ENCODE measurements at places on chromosomes 13 and 19.
A peak's percentile ranks its signal among the peaks of the same experiment; 100 is the strongest.

DNA sequence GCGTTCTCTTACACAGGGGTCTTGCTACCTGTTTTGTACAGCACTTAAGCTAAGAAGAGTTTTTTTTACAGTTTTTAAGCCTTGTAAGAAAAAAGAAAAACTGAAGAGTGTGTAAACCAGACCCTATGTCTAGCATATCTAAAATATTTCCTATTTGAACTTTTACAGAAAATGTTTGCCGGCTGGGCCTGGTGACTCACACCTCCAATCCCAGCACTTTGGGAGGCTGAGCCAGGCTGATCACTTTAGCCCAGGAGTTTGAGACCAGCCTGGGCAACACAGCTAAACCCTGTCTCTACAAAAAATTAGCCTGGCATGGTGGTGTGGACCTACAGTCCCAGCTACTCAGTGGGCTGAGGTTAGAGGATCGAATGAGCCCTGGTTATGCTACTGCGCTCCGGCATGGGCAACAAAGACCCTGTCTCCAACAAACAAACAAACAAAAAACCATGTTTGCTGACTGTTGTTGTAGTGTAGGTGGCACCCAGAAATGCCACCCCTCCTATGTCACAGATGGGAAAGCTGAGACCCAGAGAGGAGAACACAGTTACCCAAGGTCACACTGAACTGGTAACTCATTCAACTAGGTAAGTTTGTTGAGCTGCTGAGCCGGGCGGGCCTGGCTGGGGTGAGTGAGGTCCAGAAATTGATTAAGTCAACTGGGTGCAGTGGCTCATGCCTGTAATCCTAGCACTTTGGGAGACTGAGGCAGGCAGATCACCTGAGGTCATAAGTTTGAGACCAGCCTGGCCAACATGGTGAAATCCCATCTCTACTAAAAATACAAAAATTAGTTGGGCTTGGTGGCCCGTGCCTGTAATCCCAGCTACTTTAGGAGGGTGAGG lies 1.9 kb upstream of the VASP start:
- DNase-seq = no peak

- no peak for DNase-seq
These were observed 12.0 kb downstream of the TGDS start for GRCh38 chr13:94583926-94584325.

GRCh38 chr13:77042566-77043177 lies 15.7 kb upstream of the FBXL3 start:
- no peak for DNase-seq

- DNase-seq = peak; percentile 10
These were observed 49.3 kb upstream of the FREM2 start for GRCh38 chr13:38637576-38637975.

DNA sequence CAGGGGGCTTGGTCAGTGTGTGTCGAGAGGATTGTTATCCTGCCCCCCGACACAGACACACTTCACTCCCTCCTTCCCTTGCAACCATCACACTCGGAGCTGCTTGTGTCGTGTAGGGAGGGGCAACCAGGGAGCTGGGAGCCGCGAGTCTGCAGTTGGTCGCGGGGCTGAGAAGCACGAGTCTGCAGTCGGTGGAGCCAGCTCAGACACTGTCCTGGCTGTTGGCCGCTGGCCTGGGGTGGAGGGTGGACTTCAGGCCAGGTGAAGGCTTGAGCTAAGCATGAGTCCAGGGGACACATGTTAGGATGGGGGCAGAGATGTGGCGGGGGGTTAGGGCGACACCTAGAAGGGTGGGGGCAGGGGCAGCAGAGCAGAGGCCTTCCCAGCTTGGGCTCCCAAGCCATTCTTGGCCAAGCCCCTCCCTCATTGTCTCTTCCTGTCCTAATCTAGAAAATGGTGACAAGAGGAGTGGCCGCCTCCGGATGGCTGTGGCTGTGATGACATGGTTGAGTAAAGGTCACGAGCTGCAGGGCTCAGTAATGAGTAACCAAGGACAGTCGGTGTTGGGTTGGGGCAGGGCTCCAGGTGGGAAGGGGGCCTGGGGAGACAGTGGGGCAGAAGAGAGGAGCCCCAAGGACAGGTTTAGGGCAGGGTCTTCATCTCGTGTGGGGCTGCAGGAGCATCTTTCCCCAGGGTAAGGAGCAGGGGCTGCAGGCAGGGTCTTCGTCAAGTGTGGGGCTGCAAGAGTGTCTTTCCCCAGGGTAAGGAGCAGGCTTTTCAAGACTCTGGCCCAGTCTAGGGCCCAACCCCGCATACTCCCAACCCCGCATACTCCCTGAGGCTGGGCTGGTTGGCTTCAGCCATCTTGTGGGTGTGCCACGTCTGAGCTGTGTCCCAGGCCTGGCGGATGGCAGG lies 8.6 kb downstream of the PPP5C start:
- no peak for DNase-seq

DNA sequence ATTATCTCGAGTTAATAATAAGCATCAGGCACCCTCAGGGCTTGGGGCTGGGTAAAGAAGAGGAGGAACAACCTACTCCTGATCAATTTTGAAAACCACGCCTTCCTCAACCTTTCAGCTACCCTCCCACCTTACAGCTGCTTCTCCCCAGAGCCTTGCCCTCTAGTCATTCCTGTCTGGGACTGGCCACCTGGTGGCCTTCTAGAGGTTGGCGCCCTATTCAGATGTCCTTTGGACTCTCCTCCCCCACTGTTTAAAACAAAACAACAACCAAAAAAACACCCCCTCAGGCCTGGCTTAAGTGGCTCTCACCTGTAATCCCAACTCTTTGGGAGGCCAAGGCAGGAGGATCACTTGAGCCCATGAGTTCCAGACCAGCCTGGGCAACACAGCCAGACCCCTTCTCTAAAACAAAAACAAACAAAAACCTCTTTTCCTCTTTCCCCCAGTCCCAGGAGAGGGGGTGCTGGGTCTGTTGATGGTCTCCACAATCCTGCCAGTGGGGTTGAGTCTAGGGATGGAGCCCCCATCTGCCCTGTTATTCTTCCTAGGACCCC lies 62.3 kb downstream of the CCDC70 start:
- DNase-seq = no peak

- no peak for DNase-seq
These were observed 4.4 kb upstream of the ATP1A3 start for GRCh38 chr19:41998246-41999020.

DNA sequence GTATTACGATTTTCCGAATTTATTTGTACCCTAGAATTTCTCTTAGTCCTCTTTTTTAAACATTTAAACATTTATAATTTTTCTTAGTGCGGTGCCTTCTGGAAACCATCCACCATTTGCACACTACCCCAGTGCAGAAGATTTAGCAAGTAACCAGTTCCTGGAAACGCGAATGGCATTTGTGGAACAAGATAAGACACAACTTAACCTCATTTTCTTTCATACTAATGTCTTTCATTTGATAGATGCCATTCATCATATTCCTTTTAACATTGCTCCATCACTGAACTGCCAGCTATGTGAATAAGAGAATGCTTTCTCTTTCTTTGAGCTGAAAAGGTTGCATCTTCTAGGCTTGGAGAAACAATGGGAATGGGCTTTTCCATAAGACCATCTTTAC lies 6.8 kb downstream of the FRY start:
- DNase-seq = no peak

DNA sequence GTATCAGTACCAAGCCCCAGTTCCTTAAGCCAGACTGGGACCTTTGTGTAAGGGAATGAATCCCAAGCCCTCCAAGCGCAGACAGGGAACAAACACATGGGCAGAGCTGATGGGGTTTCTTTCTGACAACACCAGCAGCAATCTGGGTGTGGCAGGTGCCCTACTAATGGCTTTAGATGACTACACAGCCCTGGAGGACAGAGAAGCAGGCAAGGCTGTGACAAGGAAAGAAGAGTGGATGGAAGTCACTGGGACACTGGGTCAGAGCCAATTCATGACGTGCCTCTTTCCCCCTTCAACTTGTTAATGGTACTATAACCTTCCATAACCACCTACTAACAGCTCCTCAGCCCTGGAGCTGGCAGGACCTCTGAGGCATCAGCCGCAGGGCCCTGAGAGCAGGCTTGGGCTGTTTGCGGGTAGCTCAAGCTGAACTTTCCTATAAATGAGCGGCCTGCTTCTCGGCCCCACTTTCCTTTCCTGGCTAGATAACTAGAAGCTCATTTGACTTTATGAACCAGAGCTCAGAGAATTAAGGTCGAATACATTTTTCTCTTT lies 38.9 kb downstream of the RASL11A start:
- DNase-seq = no peak

DNA sequence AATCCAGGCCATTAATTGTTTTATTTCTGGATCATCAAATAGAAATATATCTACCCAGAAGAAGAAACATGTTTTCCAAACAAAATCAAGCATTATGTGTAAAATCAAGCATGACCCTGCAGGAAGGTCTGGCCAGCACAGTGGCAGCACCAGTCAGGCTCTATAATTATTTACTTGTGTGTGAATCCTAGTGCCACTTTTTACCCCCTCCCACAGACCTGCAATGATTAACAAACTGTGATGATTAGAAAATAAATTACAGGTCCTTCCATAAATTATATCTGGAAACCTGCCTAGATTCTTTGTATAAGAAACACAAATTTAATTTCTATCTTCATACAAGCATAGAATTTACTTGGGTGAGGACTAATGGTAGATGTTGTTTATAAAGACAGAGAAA lies 186.1 kb downstream of the GPC6 start:
- no peak for DNase-seq

- peak; percentile 91 for DNase-seq
These were observed at the start of gene GGN for GRCh38 chr19:38387550-38388348. Gene GGN, minus strand, starts transcription at chr19:38388034. Its CDS starts 773 bp downstream, at chr19:38387261.

DNA sequence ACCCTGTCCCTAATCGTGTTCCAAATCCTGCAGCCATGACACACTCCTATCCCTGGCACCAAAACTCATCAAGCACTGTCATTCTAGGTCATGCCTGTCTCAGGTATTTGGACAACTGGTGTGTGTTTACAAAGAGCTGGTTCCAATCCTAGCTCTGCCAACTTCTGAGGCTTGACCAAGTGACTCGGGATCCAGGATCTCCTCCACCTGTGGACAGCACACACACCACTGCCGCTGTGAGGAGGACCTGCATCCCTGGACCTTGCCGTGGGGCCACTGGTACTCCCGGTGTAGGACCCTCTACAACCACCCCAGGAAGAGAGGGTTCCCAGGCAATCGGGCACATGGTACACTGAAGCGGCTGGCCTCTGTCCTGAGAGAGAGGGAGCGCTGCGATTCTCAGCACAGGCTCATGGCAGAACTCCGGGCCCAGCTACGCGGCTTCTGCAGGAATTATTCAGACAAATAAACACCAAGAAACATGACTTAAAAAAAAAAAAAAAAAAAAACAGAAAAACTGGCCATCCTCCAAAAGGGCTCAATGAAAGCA lies 20.4 kb downstream of the MLLT1 start:
- DNase-seq = no peak

DNA sequence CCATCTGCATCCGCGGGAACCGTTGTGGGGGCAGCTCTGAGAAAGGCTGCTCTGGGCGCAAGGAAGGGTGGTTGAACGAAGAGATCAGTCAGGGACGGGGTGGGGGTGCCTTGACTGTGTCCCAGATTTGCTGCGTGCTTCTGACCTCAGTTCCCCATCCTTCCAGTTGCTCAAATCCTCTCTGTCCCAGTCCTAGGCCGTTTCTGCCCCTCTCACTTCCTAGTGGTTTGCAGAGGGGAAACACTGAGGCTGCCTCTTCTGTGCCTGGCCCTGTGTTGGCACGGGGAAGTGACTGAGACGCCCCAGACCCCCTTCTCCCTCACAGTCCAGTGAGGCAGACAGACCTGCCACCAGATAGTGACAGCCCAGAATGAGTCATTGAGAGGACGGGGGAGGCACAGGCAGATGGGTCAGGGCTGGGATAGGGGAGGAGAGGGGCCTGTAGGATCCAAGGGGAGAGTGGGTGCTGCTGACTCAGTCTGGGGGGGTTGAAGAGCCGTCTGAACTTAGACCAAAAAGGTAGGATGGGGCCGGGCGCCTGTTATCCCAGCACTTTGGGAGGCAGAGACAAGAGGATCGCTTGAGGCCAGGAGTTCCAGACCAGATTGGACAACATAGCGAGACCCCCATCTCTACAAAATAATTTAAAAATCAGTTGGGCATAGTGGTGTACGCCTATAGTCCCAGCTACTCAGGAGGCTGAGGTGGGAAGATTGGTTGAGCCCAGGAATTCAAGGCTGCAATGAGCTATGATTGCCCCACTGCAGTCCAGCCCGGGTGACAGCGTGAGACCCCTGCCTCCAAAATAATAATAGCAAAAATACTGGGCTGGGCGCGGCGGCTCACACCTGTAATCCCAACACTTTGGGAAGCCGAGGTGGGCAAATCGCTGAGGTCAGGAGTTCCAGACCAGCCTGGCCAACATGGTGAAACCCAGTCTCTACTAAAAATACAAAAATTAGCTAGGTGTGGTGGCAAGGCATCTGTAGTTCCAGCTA lies 26.5 kb downstream of the NUMBL start:
- DNase-seq = no peak

- no peak for DNase-seq
These were observed 40.7 kb upstream of the STARD13 start for GRCh38 chr13:33326246-33326645.

GRCh38 chr19:51735759-51736449 lies 12.1 kb upstream of the HAS1 start:
- no peak for DNase-seq

- no peak for DNase-seq
These were observed 37.4 kb downstream of the NAXD start for GRCh38 chr13:110652764-110653163.

- DNase-seq = no peak
These were observed 8.1 kb upstream of the FPR3 start for GRCh38 chr19:51786646-51787494.

- DNase-seq = no peak
These were observed 1.2 kb downstream of the GPR12 start for GRCh38 chr13:26759249-26759906.

DNA sequence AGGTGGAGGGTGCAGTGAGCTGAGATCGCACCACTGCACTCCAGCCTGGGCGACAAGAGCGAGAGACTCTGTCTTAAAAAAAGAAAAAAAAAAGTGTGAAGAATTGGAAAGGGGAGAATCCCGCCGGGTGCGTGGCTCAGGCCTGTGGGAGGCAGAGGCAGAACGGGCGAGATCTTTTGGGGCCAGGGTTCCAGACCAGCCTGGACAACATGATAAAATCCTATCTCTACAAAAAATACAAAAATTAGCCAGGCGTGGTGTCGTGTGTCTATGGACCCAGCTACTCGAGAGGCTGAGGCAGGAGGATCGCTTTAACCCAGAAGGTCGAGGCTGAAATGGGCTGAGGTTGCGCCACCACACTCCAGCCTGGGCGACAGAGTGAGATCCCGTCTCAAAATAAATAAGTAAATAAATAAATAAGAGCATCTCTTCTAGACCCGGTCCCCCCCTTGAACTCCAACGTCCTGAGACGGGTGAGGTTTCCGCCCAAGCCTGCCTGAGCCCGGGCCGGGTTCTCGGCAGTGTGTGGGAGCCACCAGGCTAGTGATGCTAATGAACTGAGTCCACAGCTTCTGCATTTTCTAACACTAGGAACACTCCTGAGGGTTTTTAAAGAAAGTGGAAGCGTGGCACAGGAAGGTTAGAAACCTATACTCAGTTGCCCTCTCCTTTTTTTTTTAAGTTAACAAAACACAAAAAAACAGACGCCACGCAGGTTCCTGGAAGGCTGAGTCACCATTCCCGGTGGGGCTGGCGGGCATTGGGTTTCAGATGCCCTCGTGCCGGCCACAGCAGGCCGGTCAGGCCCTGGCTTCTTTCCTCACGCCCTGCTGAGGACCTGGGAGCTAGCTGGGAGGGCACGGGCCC lies 22.0 kb downstream of the GPX4 start:
- DNase-seq = no peak

- DNase-seq = no peak
These were observed 184.8 kb downstream of the PCDH9 start for GRCh38 chr13:67045357-67045756.

- peak; percentile 46 for DNase-seq
These were observed 10.5 kb upstream of the TINCR start for GRCh38 chr19:5578097-5578846.

GRCh38 chr19:2027361-2027760 lies 11.8 kb upstream of the BTBD2 start:
- DNase-seq = no peak

All from NCI-H446 (cell line).